ENCODE measurements at places on chromosomes 16 and 17.

GRCh38 chr16:57409870-57410587 is 5.5 kb downstream of the CCL17 start:
- DNase-seq: no peak

DNA sequence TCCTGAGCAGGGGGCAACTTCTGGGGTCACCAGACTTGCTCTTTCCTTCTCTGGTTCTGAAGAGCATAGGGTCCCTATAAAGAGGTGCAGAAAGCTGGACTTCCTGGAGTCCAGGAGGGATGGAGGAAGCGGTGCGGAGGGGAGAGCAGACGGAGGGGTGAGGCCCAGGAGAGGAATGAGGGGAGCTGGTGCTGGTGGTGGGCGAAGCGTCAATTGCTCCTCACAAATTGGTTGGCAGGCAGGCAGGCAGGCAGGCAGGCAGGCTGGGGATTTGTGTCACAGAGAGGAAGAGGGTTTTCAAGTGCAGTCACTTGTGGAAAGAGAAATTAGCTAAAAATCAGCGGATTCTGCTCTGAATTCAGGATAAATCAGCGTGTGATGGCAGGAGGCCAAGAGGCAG is 133.7 kb upstream of the CDC42EP4 start:
- DNase-seq: no peak

DNA sequence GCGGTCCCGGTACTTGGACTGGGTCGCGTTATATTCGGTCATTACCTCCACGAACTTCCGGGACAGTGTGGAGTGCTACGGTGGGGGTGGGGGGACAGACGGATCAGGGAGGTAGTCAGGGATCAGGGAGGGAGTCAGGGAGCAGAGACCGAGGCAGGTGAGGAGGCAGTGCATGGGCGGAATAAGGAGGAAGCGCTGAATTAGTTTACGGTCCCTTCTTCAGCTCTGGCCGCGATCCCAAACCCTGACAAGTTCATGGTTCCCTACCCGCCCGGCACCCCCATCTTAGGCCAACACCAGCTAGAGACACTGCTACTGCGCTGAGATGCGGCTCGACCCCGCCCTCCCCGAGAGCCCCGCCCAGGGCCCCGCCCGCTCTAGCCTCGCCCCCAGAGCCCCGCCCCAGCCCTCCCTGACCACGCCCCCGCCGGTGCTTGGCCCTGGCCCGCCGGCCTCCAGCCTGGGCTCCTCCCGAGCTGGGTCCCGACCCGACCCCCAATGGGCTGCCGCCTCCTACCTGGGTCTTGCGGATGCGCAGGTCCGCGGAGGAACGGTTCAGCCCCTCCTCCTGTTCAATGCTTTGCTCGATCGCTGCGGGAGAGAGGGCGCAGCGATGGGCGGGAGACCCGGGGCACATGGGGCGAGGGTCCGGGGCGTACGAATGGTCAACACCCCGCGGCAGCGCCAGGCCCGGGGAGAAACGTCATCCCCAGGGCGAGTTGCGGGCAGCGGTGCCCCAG is 12.1 kb downstream of the HSD3B7 start:
- no peak for DNase-seq

- DNase-seq: peak; percentile 66
These were observed 78.5 kb downstream of the MRC2 start for GRCh38 chr17:62705778-62706597.

DNA sequence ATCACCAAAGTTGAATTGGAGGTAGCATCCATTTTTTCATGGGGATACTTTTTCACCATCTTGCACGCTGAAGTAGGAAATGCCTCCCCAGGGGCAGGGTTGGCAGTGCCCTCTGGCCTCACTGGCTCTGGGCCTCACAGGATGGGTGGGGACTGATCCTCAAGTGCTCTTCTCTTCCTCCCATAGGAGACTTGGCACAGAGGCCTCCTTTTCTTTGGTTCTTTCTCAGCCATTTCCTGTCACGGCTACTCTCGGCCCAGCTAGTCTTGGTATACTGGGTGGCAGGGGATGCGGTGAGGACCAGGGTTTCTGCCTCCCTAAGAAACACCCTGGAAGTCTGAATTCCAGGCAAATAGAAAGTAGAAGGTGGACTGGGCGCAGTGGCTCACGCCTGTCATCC is 58.2 kb downstream of the PECAM1 start:
- no peak for DNase-seq

DNA sequence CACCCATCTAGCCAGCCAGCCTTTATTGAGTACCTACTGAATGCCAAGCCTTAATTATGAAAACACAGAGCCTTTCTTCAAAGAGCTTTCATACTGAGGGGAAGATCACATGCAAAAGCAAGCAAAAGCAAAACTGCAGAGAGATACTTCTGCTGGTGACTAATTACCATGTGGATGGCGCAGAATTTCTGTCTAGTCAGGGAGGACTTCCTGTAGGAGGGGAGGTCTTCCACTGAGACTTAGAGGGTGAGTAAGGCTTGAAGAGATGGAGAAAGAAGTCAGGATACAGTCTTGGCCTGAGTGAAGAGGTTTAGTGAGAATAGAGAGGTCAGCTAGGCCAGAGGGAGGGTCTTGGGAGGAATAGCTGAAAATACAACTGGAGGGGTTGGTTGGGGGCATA is 53.9 kb upstream of the CCL2 start:
- no peak for DNase-seq

DNA sequence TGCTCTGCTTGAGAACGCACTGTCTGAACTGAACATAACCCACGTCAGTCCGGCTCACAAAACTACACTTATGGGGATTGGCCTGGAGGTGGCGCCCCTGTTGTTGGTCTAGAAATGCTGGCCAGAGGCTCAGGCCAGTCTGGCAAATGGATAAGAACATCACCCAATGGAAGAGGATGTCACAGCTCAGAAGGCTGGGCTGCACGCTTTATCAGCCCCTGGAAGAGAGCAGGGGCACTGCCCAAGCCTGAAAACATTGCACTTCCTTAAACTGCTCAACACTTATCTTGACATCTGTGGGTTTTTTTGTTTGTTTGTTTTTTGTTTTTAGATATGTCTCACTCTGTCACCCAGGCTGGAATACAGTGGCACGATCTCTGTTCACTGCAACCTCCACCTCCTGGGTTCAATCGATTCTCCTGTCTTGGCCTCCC is 24.8 kb upstream of the BPTF start:
- peak; percentile 21 for DNase-seq

GRCh38 chr17:38667787-38668122 is 7.0 kb downstream of the EPOP start:
- DNase-seq: no peak
